ENCODE measurements at places on chromosomes 12 and 14.
A peak's percentile ranks its signal among the peaks of the same experiment; 100 is the strongest.

- DNase-seq = no peak
These were observed 32.1 kb downstream of the ITPR2 start for GRCh38 chr12:26800858-26801257.

GRCh38 chr12:113857371-113857770, 108.8 kb downstream of the RBM19 start:
- DNase-seq = no peak

GRCh38 chr12:77349689-77350370, 284.5 kb upstream of the E2F7 start:
- no peak for DNase-seq

DNA sequence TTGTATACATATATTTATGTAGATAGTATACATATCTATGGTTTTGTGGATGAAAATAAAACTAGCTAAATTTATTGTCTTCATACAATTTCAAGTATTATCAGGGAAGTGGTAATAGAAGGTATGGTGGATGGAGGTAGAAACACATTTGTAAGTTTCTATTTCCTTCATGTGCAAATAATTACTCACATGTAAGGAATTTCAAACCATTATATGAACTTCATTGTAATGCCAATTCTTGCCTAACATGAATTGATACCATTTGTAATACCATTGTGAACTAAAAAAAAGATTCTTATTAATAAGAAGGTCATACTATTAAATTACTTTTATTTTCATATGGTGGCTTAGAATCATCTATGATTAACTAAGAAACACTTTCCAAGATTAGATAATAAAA, 20.1 kb upstream of the PPFIA2 start:
- DNase-seq = no peak

- no peak for DNase-seq
These were observed 6.4 kb upstream of the ADSS1 start for GRCh38 chr14:104717646-104718045.

DNA sequence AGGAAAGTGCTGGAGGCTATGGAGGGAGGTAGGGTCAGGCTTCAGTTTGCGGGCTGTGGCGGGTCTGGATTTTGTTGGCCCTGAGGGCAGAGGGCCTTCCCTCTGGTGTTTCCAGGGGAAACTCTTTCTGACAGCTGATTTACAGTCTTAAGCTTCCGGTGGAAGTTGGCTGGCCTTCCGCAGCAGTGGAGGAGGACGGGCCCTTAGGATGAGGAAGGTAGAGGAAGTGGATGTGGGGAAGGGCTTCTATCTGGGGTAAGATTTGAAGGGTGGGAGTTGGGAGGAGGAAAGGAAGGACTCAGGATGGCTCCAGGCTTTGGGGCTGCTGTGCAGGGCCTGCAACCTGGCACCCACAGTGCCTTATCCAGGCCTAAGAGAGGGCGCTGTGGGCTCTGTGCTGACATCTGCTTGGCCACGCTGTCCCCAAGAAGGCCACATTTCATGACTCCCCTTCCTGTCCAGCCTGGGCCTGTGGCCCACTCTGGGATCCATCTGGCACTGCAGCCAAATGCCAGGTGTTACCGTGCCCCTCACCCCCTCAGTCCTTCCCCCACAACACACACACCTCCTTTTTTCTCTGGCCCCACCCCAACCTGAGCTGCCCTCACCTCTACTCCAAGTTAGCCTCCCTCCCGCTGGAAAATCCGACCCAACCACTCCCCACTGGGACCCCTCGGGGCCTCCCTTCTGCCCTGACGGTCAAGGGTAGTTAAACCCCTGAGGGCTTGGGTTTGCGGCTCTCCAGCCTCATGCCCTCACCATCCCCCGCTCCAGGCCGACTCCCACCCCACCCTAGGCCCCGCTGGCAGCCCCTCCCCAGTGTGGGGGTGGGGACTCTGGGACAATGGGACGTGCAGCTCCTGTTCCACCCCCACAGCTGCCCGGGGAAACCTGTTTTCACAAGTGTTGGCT, 7.7 kb upstream of the PPP1R13B start:
- no peak for DNase-seq

DNA sequence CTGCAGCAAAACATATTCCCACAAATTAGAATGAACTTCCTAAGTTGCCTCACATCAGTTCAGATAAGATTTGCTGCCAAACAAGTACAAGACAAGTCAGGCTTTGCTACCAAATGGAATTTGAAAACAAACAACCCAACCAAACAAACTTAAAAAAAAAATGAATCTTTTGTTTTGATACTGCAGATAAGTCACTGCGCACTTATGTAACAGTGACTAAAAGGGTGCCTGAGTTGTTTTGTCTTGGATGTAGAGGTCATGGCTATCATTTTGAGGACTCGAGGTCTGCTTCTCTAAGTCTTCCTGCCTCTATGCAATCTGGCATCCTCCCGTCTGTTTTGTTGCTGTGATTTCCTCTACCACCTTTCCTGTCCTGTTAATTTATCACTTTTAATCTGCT, 11.1 kb upstream of the EPS8 start:
- no peak for DNase-seq

- no peak for DNase-seq
These were observed 23.9 kb downstream of the ANAPC7 start for GRCh38 chr12:110379631-110380030.

DNA sequence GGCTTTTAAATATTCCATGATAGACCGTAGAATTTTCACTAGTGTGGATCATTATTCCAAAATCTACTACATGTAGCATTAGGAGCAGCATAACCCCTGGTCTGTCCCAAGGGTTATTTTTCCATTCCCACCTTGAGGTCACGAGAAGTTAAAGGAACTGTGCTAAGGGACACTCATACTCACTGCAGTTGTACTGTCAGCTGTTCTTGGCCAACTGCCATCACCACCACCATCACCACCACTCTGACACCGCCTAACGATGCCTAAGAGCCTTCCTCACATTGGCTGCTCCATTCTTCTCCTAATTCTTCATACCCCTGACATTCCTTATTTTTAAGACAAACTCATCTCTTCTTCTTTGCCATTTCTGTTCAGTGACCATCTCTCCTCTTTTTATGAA, 13.4 kb upstream of the PTGDR start:
- DNase-seq = no peak

GRCh38 chr12:2276288-2277033, 223.7 kb downstream of the CACNA1C start:
- DNase-seq = no peak

GRCh38 chr12:9856894-9857293, 12.3 kb downstream of the CLEC2B start:
- DNase-seq = no peak

DNA sequence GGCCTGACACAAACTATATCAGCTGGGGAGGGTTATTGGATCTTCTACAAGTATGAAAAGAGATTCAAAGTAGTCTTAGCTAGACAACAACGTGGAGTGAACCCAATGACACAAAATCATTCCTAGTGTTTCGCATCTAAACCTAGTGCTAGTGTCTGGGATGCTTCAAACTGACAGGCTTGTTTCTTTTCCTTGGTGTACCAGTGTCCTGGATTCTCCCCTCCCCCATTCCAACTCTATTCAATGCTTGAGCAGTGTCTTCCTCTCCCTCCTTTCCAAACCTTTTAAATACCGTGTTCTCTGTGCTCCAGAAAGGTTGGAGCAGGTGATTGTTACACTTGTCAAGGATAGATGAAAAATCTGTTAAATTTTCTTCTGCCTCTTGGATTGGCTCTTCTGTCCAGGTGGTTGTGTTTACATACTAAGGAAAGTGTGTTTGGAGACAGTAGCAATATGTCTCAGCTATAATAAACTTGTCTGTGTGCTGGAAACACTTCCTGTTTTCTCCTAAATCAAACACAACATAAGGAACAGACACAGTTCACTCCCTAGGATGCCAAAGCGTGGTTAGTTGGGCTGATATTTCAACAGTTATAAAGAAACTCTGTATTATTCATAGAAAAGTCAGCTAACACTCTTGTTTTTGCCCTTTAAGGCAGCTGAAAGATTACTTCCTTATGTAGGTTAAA, 14.4 kb upstream of the GUCY2C start:
- DNase-seq = no peak

GRCh38 chr12:96989916-96990315, 82.9 kb downstream of the NEDD1 start:
- no peak for DNase-seq

DNA sequence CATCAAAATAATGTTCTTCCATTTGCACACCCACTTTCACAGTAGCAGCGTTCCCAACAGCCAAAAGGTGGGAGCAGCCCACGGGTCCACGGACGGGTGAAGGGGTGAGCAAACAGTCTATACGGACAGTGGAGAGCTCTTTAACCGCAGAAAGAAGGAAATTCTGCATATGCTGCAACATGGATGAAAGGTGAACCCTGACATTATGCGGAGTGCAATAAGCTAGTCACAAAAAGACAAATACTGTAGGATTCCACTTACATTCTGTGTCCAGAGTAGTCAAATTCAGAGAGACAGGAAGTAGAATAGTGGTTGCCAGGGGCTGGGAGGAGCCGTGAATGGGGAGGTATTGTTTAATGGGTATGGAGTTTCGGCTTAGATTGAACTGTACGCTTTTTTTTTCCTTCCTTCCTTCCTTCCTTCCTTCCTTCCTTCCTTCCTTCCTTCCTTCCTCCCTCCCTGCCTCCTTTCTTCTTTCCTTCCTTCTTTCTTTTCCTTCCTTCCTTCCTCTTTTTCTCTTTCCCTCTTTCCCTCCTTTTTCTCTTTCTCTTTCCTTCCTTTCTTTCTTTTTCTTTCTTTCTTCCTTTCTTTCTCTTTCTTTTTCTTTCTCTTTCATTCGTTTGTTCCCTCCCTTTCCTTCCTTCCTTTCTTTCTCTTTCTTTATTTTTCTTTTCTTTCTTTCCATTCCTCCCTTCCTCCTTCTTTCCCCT, 15.8 kb upstream of the ANKRD9 start:
- no peak for DNase-seq

- DNase-seq = no peak
These were observed 387.7 kb downstream of the TMTC2 start for GRCh38 chr12:83074358-83074894.

DNA sequence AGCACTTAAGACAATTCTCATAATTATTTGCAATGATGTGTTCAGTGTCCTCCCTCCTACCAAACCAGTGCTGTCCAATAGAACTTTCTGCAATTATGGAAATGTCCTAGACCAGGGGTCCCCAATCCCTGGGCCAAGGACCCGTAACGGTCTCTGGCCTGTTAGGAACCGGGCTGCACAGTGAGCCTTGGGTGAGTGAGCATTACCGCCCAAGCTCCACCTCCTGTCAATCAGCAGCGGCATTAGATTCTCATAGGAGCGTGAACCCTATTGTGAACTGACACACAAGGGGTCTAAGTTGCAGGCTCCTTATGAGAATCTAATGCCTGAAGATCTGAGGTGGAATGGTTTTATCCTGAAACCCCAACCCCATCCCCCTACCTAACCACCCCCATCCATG, 3.9 kb downstream of the SVOP start:
- no peak for DNase-seq

DNA sequence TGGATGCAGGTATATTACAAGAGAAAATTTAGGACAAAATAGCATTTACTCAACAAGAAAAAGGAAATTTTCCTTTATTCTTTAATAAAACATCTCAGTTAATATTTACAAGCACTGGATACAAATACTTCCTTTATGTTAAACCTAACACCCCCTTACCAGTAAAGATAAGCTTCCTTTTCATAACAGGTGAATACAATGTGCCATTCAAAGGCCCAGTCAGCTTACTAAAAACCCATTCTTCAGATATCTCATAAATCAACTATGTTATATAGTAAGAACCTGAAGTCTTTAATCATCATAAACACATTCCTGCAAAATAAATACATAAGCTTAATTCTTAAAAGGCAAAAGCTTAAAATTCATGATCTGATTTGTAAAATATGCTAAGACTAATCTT, 52.6 kb downstream of the LRP6 start:
- no peak for DNase-seq

- DNase-seq = no peak
These were observed 95.5 kb upstream of the TBX5 start for GRCh38 chr12:114501474-114501807.

DNA sequence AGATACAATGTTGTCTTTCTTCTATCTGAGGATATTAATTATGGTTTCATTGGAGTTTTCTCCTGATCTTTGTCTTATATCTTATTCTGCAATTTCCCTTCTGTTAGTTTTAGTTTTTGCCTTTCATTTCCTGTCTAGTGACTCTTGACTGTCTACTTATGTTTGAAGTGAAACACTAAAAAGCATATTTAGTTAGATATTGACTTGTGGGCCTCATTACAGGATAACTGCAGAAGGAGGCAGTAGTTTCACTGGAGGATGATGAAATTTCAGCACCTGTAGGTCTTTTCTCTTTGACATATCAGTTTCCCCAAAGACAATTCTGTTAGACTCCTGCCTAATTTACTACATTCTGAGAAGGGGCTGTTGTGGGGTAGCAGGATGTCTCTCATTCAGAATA, 97.5 kb upstream of the NEDD1 start:
- no peak for DNase-seq

DNA sequence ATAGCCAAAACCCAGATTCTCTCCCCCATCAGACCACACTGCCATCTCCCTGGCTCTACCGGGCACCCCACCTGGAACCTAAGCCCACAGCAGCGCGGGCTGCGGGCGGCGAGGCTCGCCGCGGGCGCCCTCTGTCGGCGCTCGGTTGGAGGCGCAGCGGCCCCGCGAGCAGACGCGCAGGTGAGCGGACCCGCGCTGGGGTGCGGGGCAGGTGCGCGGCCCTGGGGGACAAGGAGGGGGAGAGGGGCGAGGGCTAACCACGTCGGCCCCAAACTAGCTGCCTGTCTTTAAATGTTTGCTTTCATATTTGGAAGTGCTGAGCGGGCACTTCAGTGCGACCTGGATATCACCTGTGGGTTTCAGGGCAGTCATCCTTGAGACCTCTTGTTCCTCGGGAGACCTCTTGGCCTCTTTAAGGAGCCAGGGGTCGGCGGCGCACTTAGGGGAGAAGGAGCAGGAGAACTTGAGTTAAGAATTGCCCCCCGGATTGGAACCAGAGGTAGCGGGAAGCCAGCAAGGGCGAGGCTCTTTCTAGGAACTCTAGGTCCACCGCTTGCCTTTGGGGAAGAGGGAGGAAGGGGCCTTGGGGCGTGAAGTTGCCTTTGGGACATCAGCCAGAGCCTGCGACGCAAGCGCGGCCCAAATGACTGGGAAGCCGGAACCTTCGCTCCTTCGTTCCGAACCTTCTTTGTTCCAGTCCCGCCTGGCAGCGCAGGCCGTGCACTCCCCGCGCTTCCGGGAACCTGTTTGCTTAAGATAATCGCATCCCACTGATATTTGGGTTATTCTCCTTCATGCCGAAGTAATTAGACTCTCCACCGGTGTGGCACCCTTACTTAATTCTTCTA, 78.7 kb downstream of the NEDD1 start:
- DNase-seq = peak; percentile 4

DNA sequence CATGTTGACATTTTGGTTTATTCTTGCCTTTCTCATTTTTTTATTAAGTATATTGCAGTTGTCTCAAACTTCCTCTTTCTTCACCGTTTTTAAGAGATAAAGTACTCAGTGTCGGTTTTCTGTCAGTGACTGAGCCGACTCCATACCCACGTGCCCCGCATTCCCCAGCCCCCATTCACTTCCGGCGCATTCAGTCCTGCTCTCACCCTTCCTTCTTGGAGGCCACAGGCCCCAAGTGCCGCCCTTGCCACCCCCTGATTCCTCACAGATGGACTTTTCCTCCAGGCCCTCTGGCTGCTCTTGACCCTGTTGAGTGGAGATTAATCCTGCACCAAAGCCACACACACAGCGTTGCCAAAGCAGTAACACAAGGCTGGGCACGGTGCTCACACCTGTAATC, 19.1 kb upstream of the DNAH10 start:
- no peak for DNase-seq

All from stimulated activated CD8-positive, alpha-beta memory T cell treated with anti-CD3 and anti-CD28 coated beads, Interleukin-7, amount 100 ng/mL, for 1 hour (primary cell).